ENCODE measurements at places on chromosomes 7 and 10.

GRCh38 chr10:73773152-73773879 lies 8.5 kb upstream of the CHCHD1 start:
- DNase-seq = no peak

- no peak for DNase-seq
Measured at GRCh38 chr7:103988468-103989199, 824 bp downstream of the RELN start.

- no peak for DNase-seq
Measured at GRCh38 chr10:33120275-33120674, 162.2 kb upstream of the ITGB1 start.

DNA sequence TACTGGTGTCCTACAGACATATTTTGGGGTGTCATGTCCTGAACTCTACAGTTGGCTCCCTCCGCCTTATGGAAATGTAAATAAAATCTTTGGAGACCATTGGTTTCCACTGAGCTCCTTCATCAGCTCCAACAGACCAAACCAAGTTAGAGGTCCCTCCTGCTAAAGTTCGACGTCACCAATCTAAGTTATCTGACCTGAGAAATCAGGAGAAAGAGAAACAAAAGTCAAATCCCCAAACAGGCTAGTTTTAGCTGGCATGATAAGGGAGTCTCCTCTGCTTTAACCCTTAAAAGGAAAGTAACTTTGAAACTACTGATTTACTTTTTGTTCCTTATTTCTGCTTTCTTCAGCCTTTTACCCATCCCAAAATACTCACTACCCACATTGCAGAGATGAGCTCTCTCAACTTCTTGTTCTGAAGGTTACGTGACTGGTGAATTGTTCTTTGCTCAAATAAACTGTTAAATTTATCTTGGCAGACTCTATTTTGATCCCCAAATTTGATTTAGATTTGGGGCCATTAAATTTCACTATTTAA lies 39.9 kb downstream of the AVL9 start:
- DNase-seq = no peak

- no peak for DNase-seq
Measured at GRCh38 chr7:99061001-99061776, 82.7 kb downstream of the SMURF1 start.

DNA sequence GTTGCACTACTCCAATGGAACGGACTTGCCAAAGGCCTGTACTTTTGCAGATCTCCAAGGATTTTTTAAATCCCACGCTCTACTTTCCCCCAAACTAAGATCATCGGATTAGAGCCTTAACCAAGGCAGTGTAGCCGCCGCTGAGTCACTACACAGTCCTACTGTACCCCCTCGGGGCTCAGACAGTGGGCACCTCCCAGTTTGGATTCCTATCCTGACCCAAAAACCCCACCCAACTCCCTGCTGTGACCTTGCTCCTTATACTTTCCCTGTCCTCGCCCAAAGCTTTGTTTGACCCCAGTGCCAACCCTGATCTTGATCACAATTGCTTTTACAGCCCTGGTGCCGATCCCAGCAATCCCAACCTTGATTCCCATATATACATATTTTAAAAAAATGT lies 17.5 kb upstream of the PLAU start:
- no peak for DNase-seq

GRCh38 chr7:106050746-106051117 lies 61.4 kb downstream of the SYPL1 start:
- DNase-seq = no peak

GRCh38 chr7:40587419-40587818 lies 452.6 kb downstream of the SUGCT start:
- no peak for DNase-seq

GRCh38 chr7:116159711-116160110 lies 50.6 kb upstream of the TES start:
- DNase-seq = no peak

Measured in T-helper 1 cell (primary cell).